Osteoblast (primary cell): ENCODE measurements at places on chromosomes 7 and 10. TPM values are rescaled to one million over a fixed set of nuclear protein-coding genes. Genes with fewer than 3 reads are reported as not detected.

DNA sequence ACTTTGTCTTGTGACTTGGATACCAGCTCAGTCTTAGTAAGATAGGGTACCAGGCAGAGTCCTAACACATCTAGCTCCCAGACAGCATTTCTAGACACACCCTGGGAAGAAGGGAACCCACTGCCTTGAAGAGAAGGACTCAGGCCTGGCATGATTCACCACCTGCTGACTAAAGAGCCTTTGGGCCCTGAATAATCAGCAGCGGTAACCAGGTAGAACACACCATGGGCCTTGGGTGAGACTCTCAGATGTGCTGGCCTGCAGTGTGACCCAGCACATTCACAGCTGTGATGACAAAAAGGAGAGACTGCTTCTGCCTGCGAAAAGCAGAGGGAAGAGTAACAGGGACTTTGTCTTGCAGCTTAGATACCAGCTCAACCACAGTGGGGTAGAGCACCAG, 10.4 kb upstream of the TNKS2 start:
- DNase-seq = no peak

DNA sequence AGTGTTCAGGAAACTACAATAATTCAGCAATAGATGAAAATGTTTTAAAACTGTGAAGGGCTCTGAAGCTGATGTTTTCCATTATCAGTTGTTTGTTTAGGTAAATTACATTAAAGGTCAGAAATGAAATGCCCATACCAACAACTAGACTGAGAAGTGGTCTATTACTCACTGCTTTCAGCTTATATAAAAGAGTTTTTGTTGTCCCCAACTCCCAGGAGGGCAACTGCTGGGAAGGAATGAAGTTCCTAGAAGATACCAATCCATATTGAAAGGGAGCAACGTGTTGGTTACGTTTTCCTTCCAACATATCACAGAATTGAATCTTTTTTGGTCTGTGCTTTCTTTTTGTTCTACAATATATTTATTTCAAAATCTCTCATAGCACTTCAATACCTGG, 330.6 kb upstream of the LRRN3 start:
- no peak for DNase-seq

- DNase-seq = peak; percentile 99
These were observed at the start of gene TSPAN33 for GRCh38 chr7:129144095-129144833. TSS of gene TSPAN33 (plus strand) at chr7:129144707. CDS start at chr7:129144981, 274 bp downstream.

DNA sequence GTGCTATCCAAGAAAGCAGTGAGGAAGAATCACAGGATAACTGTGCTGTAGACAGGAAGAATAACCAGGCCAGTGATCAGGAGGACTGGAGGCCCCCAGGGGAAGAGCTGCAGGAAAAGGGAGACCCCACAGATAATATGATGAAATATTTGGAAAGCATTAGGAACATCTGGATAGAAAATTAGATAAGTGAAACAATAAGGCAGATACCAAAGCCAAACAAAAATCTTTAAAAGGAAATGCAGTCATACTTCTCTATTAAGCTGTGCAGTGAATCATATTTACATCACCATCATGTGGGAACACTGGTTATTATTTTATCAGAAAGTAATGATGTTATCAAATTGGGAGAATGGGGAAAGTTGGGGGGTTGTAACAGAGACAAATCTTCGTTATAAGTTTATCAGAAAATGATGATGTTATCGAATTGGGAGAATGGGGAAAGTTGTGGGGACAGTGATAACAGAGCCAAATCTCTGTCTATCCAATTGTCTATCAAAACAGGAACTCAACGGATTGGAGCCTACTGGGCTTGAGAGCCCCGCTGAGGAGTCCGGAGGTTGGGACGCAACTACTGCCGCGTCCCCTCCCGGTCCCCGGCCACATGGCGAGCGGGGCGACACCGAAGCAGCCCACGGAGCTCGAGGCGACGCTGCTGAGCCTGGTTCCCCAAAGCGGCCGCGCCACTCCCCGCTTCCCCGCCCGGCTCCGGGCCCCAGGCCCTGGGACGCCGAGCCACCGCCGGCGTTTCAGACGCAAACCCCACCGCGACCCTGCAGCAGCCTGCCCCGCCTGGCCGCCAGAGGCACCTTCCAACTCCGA, 14.0 kb upstream of the RALA start:
- peak; percentile 88 for DNase-seq

POLR2J2 gene
- total RNA-seq = 2.5 and 8.3 TPM in 2 replicates

CNPY1 gene
- not detected in 2 replicates for total RNA-seq

GRCh38 chr7:22452142-22452959, 47.6 kb downstream of the STEAP1B start:
- DNase-seq = peak; percentile 52

- no peak for DNase-seq
These were observed 967 bp downstream of the ADARB2 start for GRCh38 chr10:1736144-1736971.

- DNase-seq = no peak
These were observed 36.6 kb downstream of the RNLS start for GRCh38 chr10:88546497-88546896.

ZNF853 gene
- under 0.01 TPM in 2 replicates for total RNA-seq

LRRD1 gene
- 0.29 and 0.36 TPM in 2 replicates for total RNA-seq

GNGT1 gene
- total RNA-seq = not detected in 2 replicates

DNA sequence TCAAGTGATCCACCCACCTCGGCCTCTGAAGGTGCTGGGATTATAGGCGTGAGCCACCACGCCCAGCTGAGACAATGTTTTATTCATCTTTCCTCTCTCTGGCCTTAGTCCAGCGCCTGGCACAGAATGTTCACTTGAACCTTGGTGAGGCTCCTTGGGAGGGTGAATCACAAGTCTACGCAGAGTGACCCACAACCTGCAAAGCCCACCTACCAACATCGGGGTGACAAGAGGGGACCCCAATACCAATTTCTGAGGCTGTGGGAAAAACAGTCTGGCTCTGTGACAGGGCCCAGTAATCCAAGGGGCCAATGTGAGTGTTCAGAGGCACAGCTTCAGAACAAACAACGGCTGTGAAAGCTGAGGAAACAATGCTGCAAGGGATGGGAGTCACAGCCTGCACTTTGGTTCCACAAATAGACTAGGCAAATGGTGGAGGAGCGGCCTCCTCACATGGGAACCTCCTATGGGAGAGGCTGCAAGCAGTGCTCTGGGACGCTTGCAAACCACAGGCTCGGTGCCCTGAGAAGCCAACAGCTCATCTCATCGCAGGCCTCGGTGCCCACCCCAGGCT, 5.6 kb upstream of the MALSU1 start:
- DNase-seq = peak; percentile 66

DNA sequence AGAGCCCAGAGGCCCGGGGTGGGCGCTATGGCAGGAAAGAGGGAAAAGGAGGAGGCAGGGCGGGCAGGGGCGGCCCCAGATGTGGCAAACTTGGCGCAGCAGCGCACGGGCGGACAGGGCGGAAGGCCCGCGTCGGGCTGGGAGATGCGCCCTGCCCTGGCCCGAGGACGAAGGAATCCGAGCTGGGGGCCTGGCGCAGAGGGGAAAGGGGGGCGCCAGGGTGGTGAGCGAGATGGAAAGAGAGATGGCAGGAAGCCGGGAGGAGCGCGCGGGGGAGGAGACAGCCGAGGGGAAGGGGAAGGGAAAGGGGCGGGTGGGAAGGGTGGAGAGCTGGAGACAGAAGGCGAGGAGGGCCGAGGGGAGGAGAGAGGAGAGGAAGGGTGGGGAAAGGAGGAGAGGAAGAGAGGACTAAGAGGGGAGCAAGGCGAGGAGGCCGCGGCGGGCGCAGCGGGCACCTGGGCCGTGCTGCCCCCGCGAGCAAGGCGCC, at the start of gene MARVELD1:
Gene MARVELD1, plus strand, starts transcription at position 392 of the 487 bp plus-strand sequence. CDS start 147 bp downstream, outside the sequence.
- DNase-seq = peak; percentile 98

GRCh38 chr10:58393317-58393716, 8.1 kb downstream of the TFAM start:
- DNase-seq = no peak

DNA sequence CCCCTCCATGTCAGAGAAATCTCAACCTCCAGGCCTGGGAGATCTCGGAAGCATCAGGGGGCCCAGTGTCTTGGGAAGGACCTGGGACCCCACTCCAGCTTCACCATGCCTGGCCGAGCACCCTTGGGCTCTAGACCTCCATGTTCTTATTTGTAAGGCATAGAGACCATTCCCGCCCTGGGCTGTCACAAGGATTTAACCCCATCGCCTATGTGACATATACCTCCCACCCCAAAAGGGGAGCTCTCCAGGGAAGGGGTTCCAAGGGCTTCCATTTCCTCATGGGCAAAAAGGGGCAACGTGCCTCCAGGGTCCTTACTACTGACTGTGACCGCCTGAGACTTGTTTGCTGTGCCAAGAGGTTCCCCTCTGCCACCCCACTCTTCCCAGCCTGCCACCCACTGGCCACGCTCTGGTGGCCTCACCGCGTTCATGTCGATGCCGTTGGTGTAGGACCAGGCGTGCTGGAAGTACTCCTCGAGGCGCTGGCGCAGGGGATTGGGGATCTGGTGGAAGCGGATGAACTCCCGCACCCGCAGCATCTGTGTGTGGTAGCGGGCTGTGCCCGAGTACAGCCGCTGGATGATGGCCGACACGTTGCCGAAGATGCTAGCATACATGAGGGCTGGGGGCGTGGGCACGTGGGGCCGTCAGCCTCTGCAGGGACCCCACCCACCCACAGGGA, 27.5 kb downstream of the KCNH2 start:
- DNase-seq = peak; percentile 91

DNA sequence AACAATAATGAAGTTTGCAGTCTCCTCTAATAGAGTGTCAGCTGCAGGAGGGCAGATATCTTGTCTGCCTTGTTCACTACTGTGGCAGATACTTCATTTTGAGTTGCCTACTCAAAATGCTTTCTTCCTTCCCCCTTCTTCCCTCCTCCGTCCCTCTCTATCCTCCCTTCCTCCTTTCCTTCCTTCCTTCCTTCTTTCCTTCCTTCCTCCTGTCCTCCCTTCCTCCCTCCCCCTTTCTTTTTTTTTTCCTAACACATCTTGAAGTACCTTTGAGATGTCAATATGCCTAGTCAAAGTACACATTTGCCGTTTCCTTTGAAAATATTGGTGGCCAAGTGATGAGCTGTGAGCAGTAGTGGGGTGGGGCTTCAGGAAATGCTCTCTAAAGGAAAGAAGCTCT, 18.7 kb upstream of the ST7 start:
- DNase-seq = no peak

- no peak for DNase-seq
These were observed 19.5 kb downstream of the CACUL1 start for GRCh38 chr10:118735294-118735693.

GRCh38 chr10:117534321-117535297, 7.9 kb upstream of the EMX2 start:
- peak; percentile 94 for DNase-seq

DNA sequence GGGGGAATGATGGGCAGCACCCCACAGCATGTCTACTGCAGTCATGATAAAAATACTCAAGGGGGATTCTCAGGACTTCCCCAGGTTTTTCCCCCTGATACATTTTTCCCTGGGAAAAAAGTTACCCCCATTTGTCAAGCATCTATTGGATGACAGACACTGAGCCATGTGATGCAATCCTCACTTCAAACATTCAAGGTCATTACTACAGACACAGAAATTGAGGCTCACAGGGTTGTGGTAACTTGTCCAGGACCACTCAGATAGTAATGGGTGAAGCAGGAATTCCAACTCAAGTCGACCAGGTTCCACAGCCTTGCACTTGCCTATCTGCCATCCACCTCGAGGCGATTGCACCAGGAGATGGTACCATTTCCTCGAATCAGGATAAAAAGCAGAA, 31.7 kb downstream of the PPP1R3C start:
- no peak for DNase-seq

SLC18A3 gene
- total RNA-seq = not detected in 2 replicates

MINDY3 gene
- total RNA-seq = 32.1 and 36.6 TPM in 2 replicates

DNA sequence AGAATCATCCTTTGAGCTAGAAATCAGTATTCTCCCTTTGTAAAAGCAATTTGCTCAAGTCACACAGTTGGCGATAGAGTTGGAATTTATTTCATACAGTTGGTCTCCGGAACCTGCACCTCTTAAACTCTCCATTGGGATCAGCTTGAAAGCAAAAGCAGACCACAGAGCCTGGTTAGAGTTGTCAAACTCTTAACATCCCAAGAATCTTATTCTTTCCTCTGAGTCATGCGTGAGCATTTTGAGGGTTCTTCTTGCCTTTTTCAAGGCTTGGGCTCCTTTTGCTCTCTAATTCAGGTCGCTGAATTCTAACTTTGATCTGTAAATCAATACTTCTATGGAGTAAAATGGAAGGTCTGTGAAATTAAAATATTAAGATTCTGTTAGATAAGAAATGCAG, 19.6 kb upstream of the SCIN start:
- DNase-seq = peak; percentile 74

GRCh38 chr7:142808802-142809583, 38.2 kb downstream of the PRSS2 start:
- DNase-seq = no peak

- no peak for DNase-seq
These were observed 4.3 kb upstream of the GRM8 start for GRCh38 chr7:127257086-127257485.

- no peak for DNase-seq
These were observed 24.6 kb upstream of the PLEKHA1 start for GRCh38 chr10:122349758-122350369.

DNA sequence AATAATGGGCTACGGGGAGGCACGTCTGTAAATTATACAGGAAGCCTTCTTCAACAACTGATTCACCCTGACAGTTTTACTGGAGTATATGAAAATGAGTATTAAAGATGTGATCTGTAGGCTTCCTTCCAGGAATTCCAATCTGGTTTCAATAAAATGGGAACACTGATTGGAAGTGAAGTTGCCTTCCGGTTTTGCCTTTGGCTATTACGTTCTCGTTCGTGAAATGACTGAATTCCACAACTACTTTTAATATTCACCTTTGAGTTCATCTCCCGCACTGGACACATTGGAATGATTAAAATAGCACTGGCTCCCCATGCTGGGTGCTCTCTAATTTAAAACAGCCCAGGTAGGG, 350.1 kb upstream of the MKI67 start:
- peak; percentile 59 for DNase-seq

LIPM gene
- total RNA-seq = not detected in 2 replicates
